ENCODE measurements at places on chromosomes 6 and 20.

GRCh38 chr6:12422848-12423247 lies 132.7 kb downstream of the EDN1 start:
- no peak for DNase-seq

- DNase-seq: no peak
Measured at GRCh38 chr6:168794491-168794890, 353.5 kb downstream of the SMOC2 start.

DNA sequence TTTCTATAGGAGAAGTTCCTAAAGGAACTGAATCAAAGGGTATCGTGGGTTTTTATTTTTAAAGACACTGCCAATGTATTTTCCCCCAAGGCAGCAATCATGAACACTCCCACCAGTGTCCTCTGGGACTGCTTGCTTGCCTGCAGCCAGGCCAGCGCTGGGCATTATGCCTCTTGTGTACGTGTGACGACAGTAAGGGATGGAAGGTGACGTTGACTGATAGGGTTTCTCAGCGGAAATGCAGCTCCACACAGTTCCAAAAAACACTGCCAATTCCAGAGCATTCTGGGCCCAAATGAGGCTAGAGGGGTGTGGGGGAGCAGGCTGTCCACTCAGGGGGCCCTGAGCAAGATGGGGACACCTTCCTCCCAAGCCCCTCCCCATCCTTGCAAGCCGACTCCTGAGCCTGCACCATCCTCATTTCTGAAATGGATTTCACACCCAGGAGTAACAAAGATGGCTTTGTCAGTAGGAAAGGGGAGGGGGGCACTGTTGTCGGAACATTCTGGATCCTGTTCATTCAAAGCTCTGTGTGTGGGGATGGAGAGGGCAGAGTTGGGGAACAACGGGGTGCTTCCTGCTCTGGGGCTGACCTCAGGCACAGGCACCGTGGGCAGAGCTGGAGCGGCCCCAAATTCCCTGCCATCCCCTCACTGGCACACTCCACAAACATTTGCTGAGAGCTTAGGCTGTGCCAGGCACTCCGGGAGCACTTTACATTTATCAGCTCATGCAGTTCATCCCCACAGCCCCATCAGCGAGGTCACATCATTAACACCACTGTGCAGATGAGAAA lies 20.0 kb downstream of the PREX1 start:
- no peak for DNase-seq

DNA sequence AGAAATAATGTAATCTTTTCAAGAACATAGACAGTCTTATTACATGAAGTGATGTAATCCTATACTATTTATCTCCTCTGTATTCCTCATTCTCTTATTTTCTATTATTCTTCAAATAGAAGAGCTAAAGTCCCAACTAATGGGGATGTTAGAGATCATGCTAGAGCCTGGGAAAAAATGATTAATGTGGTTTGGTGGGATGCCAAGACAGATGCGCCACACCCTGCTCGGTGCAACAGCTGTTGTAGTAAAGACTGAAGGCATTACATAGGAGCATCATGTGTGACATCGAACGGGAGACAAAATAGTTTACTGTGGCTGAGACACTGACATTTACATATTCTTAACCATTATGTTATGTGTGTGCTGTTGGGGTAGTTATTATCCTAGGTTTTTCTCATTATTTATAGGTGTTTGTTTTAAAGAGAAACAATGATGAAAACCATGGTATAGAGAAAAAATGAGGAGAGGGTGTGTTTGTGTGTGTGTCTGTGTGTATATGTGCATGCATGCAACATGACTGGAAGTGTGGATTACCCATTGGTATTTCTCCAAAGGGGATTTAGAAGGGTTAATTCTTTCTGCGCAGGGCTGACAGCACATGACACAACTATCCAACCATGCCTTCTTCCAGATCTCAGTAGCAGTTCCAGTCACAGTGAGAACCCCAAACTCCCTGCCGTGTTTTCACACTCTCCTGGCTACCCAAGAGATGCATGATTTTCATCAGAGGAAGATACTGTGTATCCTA lies 155.3 kb downstream of the EYA4 start:
- no peak for DNase-seq

DNA sequence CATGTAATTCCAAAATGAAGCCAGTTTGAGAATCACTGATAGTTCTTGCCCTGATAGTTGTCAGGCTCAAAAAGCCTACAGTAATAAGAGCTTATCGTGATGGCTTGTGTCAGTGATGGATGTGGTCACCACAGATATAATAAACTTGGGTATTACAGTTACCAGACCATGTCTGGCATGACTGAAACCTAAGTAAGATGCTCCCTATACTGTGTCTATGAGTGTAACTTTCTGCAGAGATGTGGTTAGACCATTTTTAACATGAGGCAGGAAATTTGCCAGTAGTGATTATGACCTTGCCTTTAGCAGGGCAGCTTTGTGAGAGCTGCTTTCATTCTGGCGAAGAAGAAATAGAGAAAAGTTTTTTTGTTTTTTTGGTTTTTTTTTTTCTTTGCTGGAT lies 90.2 kb downstream of the ANKS1A start:
- no peak for DNase-seq

DNA sequence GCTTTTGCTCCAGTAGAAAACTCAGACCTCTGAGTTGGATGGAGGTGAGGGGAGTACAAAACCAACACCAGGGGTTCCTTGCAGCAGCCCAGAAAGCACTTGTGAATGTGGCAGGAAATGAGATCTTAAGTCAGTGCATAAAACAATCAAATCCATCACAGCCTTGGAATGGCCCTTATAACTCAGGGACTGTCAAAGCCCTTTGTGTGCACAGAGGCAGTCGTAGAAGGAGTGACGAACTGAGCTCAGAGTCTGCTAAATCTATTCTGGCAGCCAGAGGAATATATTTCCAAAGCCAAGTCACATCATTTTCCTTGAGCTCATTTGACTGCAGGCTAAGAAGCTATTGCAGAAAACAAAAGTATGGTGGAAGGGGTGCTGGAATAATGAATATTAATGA lies 676.6 kb downstream of the DHX35 start:
- DNase-seq: no peak

GRCh38 chr6:108665495-108666196 lies 104.9 kb downstream of the FOXO3 start:
- DNase-seq: no peak

DNA sequence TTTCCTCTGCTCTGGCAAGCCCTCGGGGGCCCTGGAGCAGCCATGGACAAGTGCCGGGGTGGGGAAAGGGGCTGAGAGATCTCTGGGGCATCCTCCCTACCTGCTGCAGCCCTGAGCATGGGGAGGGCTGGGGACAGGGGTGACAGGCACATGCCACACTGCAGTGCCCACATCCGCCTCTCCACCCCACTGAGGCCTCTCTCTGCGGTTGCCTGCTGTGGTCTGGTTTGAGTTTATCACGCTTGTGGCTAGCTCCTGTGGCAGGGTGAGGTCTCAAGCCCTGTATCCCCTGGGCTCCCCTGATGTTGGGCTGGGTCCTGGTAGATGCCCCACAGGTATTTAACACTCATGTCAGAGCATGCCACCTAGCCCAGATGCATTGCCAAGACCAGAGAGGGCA lies 52.9 kb upstream of the MLN start:
- DNase-seq: peak; percentile 10

DNA sequence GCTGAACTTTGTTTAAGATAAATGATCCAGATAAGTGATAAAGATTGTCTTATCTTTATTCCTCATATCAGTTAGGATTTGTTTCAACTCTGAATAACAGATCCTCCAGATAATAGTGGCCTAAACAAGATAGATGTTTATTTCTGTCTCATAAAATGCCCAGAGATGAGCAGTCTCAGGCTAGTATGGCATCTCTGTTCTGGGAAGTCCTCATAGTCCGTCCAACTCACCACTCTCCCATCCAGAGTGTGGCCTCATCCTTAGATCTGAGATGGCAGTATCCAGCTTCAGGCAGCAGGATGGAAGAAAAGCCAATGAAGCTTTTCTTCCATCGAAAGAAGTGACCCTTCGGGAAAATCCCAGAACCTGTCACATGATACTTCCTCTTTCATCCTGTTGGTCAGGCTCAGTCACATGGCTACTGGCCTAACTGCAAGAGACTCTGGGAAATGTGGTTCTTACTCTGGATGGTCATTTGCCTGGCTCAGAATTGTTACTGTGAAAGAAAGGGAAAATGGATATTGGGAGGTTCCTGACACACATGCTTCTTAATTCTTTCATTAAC lies 29.4 kb upstream of the TAGAP start:
- no peak for DNase-seq

DNA sequence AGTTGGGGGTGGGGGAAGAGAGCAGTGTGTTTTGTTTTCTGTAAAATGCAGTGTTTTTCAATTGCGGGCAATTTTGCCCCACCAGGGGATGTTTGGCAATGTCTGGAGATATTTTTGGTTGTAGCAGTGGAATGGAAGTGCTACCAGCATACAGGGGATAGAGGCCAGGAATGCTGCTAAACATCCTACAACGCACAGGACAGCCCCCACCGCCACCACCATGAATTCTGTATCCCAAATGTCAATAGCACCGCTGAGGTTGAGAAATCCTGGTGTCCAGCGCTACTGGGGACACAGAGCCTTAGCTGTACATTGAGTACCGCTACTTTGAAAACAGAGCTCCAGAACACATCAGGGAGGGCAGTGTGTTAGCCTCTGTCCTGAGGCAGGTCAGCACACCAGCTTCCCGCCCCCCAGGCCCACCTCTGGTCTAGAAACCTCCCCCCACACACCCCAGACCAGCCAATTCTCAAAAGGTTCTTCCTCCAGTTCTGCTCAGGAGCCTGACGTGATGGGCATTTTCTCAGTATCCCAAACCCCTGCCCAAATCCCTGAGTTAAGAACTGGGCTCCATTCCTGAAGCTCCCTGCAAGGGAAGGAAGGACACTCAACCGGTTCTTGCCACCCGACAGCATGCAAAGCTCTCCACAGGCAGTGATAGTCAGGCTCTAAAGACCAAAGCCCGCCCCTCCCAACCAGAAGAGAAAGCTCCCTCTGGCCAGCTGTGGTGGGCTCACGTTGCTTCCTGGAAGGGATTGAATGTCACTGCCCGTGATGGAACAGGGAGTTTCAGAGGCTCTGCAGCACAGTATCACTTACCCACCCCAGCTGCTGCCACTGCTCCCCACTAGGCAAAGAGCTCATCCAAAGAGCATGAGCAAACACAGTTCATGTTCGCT lies 321.5 kb upstream of the JARID2 start:
- no peak for DNase-seq

DNA sequence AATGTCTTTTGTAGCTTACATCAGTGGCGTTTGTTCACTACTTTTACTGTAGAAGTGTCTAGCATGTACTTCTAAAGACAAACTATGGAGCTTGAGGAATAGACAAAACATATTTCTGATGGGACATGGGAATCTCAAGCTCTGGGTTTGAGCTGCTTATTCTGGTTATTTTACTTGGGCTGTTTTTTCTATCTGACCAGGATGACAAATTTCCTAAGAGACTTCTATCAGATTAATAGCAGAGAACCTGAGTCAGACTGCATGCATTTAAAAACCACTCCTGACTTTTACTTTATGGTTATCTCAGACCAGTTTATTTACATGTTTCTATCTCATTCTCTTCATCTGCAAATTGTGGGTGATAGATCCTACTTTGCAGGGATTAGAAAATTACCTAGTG lies 1282.3 kb upstream of the GJE1 start:
- DNase-seq: no peak

DNA sequence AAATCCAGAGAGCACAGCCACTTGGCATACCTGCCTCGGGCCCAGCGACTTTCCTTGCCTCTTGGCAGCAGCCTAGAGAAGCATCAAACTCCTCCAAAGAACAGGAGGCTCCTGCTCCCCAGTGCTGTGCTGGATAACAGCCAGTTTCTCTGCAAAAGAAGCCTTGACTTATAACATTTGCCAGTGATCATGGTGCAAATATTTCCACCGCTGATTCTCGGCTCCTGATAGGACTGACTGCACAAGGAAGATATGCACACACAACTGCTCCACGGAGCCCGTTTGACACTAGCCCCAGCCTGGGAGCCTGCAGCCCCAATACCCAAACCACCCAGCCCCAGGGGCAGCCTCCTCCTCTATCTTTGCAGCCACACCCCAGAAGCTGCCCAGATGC lies 17.5 kb downstream of the ACSS1 start:
- DNase-seq: no peak

DNA sequence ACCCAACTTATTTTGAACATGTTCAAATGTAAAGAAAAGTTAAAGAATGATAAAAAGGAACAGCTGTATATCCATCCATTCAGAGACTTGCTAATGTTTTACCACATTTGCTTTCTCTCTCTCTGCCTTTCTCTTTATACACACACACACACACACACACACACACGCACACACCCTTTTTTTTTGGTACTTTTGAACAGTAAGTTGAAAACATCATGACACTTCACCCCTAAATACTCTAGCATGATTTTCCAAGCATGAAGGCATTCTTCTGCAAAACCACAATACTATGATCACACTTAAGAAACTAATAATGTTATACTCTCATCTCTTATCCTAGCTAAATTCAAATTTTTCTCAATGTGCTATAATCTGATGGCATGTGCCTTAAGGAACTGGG lies 192.3 kb downstream of the UTRN start:
- no peak for DNase-seq

- peak; percentile 61 for DNase-seq
Measured at GRCh38 chr20:54103067-54103761, 32.8 kb upstream of the BCAS1 start.

- DNase-seq: no peak
Measured at GRCh38 chr20:47272893-47273590, 83.5 kb downstream of the ZMYND8 start.

- no peak for DNase-seq
Measured at GRCh38 chr6:137081997-137082396, 37.2 kb upstream of the IL20RA start.

GRCh38 chr6:146444189-146444588 lies 99.4 kb upstream of the RAB32 start:
- DNase-seq: no peak

DNA sequence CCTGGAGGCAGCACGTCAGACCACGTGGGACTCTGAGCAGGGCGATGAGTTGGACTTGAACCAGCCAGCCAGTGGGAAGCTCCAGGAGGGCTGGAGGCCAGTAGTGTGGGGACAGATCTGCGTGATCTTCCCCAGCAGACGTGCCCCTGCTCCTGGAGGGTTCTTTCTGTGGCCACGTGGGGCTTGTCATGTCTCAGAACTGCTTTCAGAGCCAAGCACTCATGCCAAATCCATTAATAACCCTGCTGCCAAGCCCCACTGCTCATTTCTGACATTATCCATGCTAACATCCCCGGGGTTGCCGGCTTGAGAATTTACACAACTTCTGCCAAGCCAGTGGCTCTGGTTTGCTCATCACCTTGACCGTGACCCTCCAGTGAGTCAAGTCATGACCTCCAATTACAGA lies 38.3 kb downstream of the SIRPA start:
- DNase-seq: no peak

GRCh38 chr6:134196568-134197193 lies 121.2 kb downstream of the SGK1 start:
- DNase-seq: no peak

DNA sequence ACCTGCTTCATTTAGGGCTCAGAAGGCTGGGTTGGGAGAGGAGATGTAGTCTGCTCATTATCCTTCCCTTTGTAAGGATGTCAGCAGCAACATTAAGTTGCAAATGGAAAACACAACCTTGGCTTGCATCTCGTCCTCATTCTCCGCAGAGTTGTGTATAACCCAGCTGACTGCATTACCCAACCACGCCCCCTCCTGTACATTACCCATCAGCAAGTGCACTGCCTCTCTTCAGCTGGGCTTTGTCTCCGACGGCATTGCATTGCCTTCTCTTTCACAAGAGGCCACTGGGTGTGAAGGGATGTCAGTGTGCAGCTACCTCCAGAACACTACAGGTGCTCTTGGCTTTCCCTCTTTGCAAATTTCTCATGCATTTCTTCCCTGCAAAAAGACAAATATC lies 128.7 kb upstream of the TSHZ2 start:
- no peak for DNase-seq
